Midbrain (tissue), 1 donor: ENCODE measurements at places on chromosomes 12 and 14.
A peak's percentile ranks its signal among the peaks of the same experiment; 100 is the strongest.

GRCh38 chr14:94768521-94769390, 1.2 kb downstream of the GSC start:
- no peak for DNase-seq

- no peak for DNase-seq
These were observed 2.7 kb upstream of the RPS6KA5 start for GRCh38 chr14:91063119-91063518.

- DNase-seq: no peak
These were observed 201.1 kb upstream of the NUDT4 start for GRCh38 chr12:93176610-93177126.

DNA sequence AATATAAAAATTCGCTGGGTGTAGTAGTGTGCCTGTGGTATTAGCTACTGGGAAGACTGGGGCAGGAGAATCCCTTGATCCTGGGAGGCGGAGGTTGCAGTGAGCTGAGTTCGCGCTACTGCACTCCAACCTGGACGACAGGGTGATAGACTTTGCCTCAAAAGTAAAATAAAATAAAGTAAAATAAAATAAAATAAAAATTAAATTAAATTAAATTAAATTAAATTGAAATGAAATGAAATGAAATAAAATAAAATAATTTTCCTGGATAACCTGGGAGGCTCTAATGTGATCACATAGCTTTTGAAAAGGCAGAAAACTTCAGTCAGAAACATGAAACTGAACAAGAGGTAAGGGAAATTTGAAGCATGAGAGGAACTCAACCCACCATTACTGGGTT, 818.4 kb upstream of the ATXN7L3B start:
- no peak for DNase-seq

DNA sequence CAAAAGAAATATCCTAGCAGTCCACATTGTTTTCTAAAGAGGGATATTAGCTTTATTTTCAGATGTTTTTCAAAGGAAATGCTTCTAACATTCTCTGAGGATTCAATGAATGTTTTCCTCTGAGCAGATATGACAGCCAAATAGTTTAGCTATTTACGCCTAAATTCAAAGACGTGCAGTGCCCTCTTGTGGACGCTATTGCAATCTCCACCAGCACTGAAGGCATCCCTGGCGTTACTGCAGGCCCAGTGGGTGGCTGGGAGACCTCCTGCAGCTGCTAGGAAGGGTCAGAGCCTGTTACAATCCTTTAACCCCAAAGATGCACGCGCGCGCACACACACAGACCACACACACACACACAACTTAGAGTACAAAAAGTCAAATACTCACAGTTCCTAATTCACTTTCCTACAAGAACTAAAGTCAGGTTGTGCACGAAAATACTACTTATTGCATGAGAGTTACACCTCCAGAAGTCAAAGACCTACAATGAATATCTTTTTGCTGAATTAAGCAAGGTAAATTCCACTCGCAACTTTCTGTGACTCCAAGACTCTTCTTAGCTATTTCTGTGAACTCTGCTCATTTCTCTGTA, 589.3 kb upstream of the TMEM132C start:
- peak; percentile 84 for DNase-seq

- DNase-seq: no peak
These were observed 717 bp downstream of the PKP2 start for GRCh38 chr12:32895688-32896431.

DNA sequence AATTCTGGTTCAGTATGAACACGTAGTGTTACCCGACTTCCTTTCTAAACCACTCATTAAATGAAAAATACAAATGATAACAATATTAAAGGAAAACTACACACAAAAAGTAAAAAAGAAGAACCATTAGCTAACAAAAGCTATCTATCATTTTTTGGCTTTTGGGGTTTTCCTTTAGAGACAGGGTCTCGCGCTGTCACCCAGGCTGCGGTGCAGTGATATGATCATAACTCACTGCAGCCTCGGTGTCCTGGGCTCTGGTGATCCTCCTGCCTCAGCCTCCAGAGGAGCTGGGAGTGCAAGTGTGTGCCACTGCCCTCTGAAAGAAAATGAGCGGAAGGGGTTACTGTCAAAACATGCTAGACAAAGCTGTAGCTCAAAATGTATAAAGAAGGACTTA, 238.2 kb upstream of the AVPR1A start:
- no peak for DNase-seq

DNA sequence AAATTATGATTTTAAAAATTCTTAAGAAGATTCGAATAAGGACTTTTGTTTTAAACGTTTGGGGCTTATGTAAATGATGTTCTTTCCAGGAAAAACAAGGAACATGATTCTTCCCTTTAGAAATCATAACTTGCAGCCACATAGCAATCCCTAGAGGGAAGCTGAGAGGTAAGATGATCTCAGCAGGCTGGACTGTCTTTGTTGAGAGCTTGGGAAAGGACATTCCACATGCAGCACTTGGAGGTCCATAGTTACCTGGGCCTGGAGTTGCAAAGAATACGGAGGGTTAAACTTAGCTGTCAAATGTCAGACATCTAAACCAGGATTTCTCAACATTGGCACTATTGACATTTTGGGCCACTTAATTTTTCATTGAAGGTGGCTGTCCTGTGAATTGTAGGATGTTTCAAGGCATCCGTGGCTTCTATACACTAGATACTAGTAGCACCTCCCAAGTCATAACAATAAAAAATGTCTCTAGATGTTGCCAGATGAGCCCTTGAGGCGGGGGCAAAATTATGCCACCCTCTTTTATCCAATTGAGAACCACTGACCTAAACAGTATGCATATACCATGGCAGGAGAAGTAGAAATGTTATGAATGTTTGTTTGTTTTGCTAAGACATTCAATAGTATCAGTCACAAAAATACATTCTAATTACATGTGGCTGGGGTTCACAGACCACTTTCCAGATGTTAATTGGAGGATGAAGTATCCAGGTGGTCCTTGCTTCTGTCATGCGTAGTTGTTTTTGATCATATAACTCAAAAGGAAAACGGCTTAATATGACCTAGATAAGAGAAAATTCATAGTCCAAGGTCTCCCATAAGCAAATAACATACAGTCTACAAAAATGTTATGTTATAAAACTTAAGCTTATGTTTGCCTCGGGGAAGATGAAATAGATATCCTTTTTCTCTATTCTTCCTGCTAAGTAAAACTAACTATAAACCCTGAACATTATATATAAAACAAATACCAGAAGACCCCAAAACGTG, 30.5 kb downstream of the TTC6 start:
- DNase-seq: no peak

DNA sequence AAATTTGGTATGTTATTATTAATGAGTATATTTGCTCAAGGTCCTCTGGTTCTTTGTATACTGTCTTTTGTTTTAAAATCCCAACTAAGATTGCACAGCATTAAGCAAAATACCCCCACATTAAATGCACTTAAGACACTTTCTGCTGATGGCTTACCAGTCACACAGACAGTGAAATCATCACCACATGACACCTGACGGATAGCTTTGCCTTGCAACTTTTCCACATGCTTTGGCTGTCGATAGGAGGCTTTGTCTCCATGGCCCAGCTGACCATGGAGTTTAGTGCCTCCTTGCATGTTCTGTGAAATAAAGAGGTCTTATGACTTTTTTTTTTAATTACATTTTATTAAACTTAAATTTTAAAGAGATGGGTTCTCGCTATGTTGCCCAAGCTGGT, 19.7 kb downstream of the NEK9 start:
- DNase-seq: no peak

DNA sequence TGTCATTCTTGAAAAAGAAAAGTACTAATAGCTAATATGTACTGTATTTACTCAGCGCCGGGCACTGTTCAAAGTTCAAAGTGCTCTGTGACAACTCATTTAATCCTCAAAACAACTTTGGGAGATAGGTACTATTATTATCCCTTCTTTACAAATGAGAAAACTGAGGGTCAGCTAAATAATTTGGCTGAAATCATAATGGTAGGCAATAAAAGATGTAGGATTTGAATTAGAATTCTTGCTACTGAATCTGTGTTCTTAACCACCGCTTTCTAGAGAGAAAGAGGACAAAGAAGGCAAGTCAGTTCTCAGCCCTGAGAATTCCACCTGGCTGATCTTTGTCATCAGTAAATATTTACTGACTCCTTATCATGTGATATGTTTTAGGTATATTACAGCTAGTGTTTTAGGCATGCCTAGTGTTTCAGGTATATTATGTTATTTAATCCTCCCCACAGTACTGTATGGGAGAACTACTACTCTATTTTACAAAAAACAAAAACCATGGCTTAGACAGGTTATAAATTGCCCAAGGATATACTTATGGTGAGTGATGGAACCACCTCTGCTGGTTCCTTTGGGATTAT, 205.7 kb upstream of the GZMB start:
- no peak for DNase-seq

GRCh38 chr12:124687174-124687902, 119.9 kb upstream of the NCOR2 start:
- no peak for DNase-seq

- DNase-seq: no peak
These were observed 61.0 kb downstream of the EPS8 start for GRCh38 chr12:15728118-15728598.

DNA sequence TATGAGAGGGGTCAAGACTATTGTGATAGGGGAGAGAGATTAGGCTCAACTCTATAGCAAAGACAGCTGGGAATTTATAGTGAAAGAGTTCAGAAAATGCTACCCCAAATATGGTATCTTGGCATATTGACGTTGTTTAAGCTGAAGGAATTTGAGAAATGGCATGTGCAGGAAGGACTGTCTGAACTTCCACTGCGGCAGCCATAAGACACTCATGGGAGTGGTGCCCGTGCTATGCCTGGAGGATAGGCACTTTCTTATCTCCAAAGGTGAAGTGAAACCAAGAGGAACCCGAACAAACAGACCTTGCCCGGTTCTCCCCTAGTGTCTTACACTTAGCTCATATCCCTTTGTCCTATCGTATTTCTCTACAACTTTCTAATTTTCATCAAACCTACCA, 390.3 kb downstream of the TMTC2 start:
- no peak for DNase-seq

DNA sequence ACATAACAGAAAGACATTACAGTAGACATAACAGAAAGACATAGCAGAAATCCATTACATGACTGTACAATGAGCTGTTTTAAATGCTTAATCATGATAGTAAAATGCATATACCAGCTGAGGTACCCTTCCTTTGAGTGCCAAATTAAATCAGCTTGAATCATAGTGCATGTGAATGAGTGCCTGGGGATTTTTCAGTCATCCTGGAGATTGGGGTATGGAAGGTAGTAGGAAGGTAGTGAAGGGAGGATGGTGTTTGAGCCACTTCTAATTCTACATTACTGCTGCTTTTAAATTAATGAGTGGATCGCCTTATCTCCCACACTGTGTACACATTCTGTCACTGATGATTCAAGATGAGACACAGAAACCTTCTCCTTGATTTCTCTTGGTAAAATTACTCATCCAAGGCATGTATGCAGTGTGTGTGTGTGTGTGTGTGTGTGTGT, 534.2 kb downstream of the LRFN5 start:
- DNase-seq: no peak

GRCh38 chr12:25295361-25295760, 44.6 kb upstream of the KRAS start:
- DNase-seq: no peak

GRCh38 chr12:128920468-128920867, 67.2 kb downstream of the GLT1D1 start:
- no peak for DNase-seq

- no peak for DNase-seq
These were observed 243.5 kb upstream of the NOVA1 start for GRCh38 chr14:26841326-26841725.

DNA sequence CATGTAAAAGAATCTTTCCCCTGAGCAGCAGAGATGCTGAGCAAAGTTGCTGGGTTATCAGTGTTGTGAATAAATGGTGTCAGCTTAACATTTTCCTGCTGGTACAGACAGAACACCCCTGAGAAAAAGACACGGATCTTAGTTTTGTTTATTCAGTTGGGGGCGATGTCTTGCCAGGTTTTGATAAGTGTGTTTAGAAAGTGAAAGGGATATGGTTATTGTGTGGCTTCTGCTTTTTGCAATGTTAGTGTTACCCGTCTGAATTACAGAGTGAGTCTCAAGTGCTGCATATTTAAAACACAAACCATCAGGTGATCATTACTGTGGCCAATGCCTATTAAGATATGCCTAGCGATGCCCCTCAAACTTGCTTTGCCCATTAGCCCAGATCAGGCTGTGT, 864.6 kb upstream of the SEL1L start:
- no peak for DNase-seq

GRCh38 chr12:110004598-110004997, 5.4 kb downstream of the ANKRD13A start:
- DNase-seq: no peak

- DNase-seq: no peak
These were observed 22.3 kb upstream of the CHGA start for GRCh38 chr14:92900660-92901059.

DNA sequence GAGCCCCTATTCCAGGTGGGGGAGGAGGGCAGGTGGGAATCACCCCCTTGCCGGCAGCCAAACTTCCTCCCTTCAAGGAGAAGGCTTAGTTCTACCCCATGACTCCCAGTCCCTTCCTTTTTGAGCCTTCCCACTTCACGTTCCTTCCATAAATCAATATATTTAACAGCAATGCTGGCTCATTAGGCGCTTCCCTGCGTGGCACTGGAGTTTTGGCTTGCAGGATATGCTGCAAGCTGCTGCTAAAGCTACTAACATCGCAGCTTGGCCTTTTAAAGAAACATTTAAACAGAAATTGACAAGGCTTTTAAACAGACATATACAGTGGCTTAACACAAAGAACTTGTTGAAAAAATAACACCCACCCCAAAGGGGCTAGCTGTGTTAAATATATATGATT, 308.0 kb upstream of the FKBP4 start:
- no peak for DNase-seq

- no peak for DNase-seq
These were observed 436 bp downstream of the ASB2 start for GRCh38 chr14:93975791-93976476.

DNA sequence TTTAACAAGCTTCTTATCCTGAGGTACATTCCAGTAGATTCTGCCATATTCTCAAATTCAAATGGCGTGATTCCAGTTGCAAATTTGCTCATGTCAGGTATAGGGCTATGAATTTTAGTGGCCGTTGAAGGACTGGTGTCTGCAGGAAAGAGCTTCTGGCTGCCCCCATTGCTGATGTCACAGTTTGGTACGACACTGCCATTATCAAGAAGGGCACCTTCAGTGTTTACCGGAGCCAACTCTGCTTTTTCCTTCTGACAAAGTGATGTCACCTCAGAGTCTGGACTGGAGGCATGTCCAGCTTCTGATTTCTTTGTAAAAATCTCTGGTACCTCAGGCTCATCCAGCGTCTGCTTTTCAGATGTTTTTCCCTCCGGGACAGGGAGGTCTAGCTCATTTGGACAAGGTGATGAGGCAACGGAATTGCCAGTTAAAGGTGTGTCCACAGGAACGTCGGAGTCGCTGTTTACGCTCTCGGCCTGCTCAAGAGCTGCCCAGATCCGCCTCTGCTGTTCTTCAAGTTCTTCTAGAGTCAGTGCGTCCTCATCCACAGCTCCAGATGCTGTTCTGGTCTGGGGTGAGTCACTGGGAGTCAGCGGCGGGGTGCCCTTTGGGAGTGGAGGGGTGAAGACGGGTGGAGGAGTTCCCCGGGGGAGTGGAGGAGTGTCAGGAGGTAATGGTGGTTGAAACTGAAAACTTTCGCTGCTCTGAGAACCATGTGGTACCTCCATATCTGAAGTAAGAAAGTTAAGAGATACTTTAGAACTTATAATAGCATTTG, 27.0 kb downstream of the ZCCHC8 start:
- DNase-seq: no peak
